ENCODE measurements at places on chromosomes 7 and 10. TPM values are rescaled to one million over a fixed set of nuclear protein-coding genes. Genes with fewer than 3 reads are reported as not detected.

The MYL10 gene
- total RNA-seq = not detected

The CDK5 gene
- total RNA-seq = 16.2 TPM

DNA sequence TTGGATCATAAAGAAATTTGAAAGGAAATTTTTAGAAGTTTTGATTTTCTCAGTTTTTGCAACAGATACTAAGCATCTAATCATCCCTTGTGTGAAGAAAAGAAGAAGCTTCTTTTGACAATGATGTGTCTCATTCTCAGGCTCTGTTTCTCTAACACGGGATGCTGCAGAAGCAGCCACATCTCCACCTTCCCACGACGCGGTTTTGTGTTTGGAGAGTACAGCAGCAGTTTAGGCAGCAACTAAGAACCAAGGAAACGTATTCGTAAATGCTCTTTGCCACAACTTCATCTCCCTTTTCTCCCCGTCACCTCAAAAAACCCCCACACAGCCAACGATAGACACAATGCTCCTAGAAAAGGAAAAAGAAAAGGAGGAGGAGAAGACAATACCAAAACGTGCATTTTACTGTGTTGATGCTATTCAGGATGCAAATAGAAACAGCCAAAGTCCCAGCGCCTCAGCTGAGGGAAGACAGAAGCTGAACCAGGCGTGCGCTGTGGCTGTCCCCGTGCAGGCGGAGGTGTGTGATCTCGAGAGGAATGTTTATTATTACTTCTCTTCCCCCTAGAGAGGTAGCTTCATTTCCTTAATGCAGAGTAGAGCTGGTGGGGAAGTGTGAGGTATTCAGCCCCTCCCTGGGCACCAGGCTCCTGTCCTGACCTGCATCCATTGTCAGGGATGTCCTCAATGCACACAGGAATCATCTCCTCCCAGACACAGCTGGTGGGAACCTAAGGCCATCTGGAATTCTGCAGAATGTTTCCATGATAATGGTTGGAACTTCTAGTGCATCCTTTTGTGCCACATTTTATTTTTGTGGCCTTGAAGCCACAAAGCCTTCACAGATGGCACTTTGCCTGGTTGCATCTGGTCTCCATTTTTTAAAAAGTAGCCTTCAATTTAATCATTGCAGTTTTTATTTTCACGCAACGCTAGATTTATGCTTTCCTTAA lies 174.6 kb upstream of the KLF6 start:
- no peak for DNase-seq

DNA sequence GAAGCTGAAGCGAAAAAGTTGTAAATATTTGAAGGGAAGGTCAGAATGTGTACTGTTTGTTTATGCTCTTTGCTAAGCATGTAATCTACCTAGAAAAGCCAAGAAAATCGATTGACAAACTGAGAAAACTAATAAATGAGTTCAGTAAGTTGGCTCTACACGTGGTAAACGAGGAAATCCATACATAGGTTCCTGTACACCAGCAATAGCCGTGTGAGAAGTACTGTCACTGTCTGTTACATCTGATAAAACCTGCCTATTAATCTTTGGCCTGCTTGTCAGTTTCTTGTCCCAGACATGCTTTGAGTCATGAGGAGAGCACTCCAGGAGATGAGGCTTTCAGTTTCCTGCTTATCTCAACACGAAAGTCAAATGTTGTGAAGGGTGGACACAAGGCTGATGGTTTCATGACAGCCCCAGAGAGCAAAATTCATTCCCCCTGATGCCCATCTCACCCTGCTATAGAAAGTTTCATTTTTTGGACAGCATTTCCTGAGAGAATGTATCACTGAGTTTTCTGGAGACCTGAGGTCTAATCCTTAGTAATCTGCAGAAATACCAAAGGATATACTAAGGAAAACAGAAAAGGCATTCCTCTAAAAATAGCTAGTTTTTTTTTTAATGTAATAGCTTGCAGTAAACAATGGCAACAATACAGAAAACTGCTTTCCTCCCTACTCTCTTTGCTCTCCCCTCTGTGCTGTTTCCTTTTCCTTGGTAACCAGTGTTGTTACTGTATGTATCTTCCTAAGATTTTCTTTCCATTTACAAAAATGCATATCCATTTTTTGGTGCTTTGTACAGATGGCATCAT lies 18.8 kb downstream of the BMPR1A start:
- DNase-seq = no peak

The CCDC3 gene
- total RNA-seq = not detected

GRCh38 chr7:84076219-84076618 lies 118.4 kb downstream of the SEMA3A start:
- no peak for DNase-seq

DNA sequence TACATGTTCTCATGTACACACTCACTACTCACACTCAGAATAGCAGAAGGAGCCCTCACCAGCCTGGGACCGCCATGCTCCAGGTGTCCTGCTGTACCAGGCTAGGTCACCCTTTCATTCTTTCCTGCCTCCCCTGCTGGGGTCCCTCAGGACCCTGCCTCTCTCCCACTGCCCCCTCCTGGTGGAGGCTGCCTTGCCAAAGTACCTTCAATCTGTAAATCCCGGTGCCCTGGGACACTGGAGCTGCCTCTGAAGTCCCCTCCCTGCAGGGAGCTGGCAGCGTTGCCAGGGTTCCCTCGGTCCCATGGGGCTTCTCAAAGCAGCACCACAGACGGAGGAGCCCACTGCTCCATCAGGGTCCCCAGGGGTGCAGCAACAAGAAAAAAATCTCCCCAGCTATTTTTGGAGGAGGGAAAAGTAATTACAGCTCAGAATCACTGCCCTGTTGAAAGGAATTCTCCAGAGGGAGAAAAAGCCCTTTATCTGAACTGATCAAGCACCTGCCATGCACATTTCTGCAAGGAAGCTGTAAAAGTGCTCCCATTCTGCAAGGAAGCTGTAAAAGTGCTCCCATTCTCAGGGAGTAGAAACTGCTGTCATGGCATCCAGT lies 259.9 kb downstream of the PTPRN2 start:
- no peak for DNase-seq

Measured in natural killer cell treated with Interleukin-12 subunit alpha and Interleukin-12 subunit beta and Interleukin-15 and Interleukin-18, amount 100 ng/mL, for 72 hours (primary cell).